ENCODE measurements at places on chromosomes 6 and 20.

GRCh38 chr6:28929887-28930620, 6.3 kb upstream of the TRIM27 start:
- no peak for DNase-seq

DNA sequence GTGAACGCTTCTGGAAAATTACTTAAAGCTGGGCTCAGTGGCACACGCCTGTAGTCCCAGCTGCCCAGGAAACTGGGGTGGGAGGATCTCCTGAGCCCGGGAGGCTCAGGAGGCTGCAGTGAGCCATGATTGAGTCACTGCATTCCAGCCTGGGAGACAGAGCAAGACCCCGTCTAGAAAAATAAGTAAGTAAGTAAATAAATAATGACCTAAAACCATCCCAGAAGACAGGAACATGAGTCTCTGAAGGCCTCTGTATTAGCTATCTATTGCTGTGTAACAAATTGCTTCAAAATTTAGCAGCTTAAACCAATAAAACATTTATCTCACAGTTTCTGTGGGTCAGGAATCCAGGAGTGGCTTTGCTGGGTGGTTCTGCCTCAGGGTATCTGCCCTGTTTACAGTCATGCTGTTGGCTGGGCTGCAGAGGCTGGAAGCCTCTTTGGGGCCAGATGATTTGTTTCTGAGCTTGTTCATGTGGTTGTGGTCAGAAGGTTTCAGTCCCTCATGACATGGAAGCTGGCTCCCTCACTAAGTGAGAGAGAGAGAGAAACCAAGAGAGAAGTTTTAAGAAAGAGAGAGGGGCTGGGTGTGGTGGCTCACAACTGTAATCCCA, 48.4 kb upstream of the NCOA3 start:
- DNase-seq, result no peak

DNA sequence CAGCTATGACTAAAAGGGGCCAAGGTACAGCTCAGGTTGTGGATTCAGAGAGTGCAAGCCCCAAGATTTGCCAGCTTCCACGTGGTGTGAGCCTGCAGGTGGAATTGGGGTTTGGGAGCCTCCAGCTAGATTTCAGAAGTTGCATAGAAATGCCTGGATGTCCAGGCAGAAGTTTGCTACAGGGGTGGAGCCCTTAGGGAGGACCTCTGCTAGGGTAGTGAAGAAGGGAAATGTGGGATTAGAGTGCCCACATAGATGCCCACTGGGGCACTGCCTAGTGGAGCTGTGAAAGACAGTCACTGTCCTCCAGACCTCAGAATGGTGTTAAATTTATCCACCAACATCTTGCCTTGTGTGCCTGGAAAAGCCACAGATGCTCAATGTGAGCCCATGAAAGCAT, 255.1 kb downstream of the BMP2 start:
- no peak for DNase-seq

GRCh38 chr20:44714701-44715498, at the start of gene CCN5:
TSS of gene CCN5 (plus strand) at chr20:44715369. CDS start at chr20:44715391, 22 bp downstream.
- DNase-seq, result peak; percentile 25

DNA sequence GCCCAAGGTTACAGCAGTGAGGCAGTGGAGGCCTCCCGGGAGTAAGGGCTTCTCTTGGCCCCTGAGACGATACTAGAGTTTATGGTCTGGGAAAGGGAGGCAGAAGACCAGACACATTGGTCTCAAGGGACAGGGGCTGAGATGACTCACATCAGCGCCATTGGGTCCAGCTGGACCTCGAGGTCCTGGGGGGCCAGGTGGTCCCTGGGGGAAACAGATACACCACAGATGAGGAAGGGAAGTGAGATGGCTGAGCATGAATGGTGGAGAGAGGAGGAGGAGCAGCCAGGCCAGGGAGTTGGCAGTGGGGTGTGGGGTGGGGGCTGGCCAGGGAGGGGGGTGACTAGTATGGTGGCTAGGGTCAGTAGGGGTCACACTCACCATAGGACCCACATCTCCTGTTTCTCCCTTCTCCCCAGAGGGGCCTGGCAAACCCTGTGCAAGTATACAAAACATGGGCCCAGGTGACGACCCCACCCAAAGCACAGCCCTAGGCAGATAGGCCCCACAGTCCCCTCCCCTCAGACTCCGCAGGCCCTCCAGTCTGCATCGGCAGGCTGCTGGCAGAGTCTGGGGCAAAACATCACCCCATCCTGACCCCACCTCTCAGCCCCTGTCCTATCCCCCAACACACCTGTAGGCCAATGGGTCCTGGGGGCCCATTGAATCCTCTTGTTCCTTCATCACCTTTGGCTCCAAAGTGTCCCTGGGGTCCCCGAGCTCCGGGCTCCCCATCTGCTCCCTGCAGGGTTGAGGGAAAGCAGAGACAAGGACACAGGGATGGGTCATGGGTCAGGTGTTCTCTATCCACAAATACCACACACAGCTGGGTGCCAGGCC, 21.9 kb downstream of the COL11A2 start:
- no peak for DNase-seq

DNA sequence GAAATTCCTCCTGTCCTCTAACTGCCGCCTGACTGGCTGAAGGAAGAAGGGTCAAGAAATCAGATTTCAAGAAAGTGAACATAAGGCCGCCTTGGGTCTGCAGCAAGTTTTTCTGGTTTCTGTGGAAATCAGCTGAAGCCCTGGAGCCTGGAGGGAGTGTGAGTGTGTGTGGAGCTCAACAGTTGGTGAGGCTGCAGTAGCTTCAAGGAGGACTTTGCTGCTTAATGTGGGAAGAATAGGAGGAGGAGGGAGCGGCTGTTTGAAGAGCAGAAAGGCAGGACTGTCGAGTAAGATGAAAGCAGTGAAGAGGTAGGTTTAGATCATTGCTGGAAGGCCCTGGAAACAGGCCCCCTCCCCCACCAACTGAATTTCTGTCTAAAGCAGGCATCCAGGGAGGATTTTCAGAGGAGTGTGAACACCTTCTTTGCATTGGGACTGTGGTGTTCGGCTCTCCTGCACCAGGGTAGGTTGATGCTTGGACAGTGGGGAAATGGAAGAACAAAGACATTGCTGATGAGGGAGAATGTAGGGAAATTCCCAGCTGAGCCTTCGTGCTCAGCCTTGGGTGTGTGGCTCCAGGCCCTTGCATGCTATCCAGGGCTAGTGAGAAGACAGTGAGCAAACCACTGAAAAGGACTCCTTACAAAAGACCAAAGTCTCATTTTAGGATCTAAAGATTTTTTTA, 79.5 kb upstream of the VSTM2L start:
- no peak for DNase-seq

GRCh38 chr6:136983687-136984086, 61.1 kb downstream of the IL20RA start:
- no peak for DNase-seq

DNA sequence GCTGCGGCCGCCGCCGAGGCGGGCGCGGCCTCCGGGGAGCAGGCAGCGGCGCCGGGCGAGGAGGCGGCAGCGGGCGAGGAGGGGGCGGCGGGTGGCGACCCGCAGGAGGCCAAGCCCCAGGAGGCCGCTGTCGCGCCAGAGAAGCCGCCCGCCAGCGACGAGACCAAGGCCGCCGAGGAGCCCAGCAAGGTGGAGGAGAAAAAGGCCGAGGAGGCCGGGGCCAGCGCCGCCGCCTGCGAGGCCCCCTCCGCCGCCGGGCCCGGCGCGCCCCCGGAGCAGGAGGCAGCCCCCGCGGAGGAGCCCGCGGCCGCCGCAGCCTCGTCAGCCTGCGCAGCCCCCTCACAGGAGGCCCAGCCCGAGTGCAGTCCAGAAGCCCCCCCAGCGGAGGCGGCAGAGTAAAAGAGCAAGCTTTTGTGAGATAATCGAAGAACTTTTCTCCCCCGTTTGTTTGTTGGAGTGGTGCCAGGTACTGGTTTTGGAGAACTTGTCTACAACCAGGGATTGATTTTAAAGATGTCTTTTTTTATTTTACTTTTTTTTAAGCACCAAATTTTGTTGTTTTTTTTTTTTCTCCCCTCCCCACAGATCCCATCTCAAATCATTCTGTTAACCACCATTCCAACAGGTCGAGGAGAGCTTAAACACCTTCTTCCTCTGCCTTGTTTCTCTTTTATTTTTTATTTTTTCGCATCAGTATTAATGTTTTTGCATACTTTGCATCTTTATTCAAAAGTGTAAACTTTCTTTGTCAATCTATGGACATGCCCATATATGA, 3.2 kb downstream of the MARCKS start:
- peak; percentile 13 for DNase-seq

GRCh38 chr20:44748005-44748370, 2.3 kb downstream of the KCNK15 start:
- DNase-seq, result no peak

DNA sequence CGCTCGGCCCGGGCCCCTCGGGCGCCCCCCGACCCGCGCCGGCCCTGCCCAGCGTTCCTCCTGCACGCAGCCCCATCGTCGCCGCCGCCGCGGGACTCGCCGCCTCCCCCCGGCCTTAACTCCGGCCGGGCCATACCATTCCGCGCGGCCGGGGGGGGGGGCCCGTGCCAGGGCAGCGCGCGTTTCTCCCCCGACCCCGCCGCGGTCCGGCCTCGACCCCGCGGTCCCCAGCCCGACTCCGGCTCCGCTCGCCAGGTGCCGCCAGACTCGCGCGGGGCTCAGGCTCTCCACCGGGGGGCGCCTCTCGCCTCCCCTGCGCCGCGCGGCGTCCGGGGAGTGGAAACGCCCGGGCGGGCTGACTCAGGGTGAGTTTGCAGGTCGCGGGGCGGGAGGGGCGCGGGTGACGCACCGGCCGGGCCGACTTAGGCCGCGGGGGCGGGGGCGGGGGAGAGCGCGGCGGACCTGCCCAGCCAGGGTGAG, at the start of gene SRXN1:
Gene SRXN1 (minus strand): TSS at position 91 of the 480 bp plus-strand sequence. CDS start 15 bp downstream, at position 76.
- DNase-seq, result peak; percentile 87

GRCh38 chr6:79702691-79703090, 71.6 kb downstream of the SH3BGRL2 start:
- DNase-seq, result no peak
